ENCODE measurements at places on chromosomes 16 and 17.
A peak's percentile ranks its signal among the peaks of the same experiment; 100 is the strongest.

DNA sequence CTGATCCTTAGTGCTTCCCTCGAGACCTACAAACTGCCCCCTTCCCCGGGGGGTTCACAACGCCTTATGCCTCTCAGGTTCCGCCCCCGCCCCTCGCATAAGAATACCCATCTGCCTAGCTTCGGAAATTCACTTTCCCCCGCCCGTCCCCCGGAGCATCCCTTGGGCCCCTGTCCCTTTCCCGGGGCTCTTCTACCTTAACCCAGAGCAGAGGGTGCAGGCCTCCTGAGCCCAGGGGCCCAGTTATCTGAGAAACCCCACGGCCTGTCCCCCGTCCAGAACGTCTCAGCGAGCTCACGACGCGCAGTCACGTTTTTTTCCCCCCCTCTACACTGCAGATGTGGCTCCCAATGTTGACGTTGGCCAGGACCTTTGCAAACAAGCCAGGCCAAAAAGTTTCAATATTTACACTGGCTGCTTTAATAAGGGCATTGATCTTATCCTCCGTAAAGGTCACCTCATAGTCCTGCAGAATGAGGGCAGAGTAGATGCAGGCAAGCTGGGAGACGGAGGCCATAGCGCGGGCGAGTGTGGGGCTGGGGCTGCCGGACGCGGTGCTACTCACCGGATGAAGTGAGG lies 1.4 kb upstream of the NBR1 start:
- no peak overlapping the region for H3K4me3 ChIP-seq
- H3K27me3 ChIP-seq, result no peaks in the 10 kb centered on the region
- no peak for DNase-seq
- H3K4me1 ChIP-seq, result peaks cover 21% of the 10 kb centered on the region
- peaks cover 10% of the 10 kb centered on the region for H3K36me3 ChIP-seq
- H3K27ac ChIP-seq, result no peak overlapping the region

DNA sequence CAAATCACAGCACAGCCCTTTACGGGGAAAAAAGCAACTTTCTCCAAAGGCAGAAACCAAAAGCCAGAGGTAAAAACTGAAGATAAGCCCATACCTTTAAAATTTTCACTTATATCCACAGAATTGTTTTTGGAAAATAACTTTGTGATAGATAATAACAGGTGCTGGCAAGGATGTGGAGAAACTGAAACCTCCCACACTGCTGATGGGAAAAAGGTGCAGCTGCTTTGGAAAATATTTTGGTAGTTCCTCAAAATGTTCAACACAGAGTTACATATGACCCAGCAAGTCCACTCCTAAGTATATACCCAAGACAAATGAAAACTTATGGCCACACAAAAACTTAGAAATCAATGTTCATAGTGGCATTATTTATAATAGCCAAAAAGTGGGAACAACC lies 12.2 kb downstream of the EFTUD2 start:
- DNase-seq, result no peak
- H3K27ac ChIP-seq, result no peak overlapping the region
- H3K4me3 ChIP-seq, result no peak overlapping the region
- H3K27me3 ChIP-seq, result no peaks in the 10 kb centered on the region

GRCh38 chr17:82317394-82318168 lies at the start of gene CD7:
CD7 (minus strand) TSS chr17:82317608; CDS start chr17:82317495, 113 bp downstream.
- H3K4me3 ChIP-seq, result no peak within 1 kb of the TSS
- peaks cover 33% of the 10 kb centered on the region for H3K36me3 ChIP-seq
- no peak within 1 kb of the TSS for H3K27ac ChIP-seq
- no peaks in the 10 kb centered on the region for H3K27me3 ChIP-seq
- peak; percentile 65 for DNase-seq
- peaks cover 19% of the 10 kb centered on the region for H3K4me1 ChIP-seq

DNA sequence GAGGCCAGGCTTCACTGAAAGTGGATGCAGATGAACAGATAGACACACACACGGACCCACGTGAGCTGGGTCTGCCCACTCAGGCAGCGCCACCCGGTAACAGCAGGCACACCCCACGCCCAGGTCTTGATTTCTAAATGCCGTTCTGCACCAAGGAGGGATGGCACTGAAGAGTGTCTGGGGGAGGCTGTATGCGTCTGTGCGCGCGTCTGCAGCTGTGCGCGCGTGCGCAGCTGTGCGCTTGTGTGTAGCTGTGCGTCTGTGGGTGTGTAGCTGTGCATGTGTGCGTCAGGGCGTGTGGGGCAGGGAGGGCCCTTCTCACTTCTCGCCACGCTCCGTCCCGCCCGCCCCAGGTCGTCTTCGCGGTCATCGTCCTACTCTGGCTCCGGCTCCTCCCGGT lies 15.5 kb upstream of the IL17C start:
- no peak for DNase-seq
- peaks cover 10% of the 10 kb centered on the region for H3K4me1 ChIP-seq
- H3K4me3 ChIP-seq, result no peak overlapping the region
- peaks cover 56% of the 10 kb centered on the region for H3K36me3 ChIP-seq
- H3K27ac ChIP-seq, result no peak overlapping the region
- no peaks in the 10 kb centered on the region for H3K27me3 ChIP-seq

GRCh38 chr16:46996952-46997458 lies 23.5 kb upstream of the DNAJA2 start:
- no peak overlapping the region for H3K27ac ChIP-seq
- no peaks in the 10 kb centered on the region for H3K36me3 ChIP-seq
- peaks cover 2% of the 10 kb centered on the region for H3K27me3 ChIP-seq
- H3K4me1 ChIP-seq, result peaks cover 9% of the 10 kb centered on the region

- no peak for DNase-seq
- no peaks in the 10 kb centered on the region for H3K4me1 ChIP-seq
- H3K27me3 ChIP-seq, result no peaks in the 10 kb centered on the region
- no peaks in the 10 kb centered on the region for H3K36me3 ChIP-seq
- no peak overlapping the region for H3K27ac ChIP-seq
Observed at GRCh38 chr17:12575641-12576040, 90.0 kb upstream of the MYOCD start.

DNA sequence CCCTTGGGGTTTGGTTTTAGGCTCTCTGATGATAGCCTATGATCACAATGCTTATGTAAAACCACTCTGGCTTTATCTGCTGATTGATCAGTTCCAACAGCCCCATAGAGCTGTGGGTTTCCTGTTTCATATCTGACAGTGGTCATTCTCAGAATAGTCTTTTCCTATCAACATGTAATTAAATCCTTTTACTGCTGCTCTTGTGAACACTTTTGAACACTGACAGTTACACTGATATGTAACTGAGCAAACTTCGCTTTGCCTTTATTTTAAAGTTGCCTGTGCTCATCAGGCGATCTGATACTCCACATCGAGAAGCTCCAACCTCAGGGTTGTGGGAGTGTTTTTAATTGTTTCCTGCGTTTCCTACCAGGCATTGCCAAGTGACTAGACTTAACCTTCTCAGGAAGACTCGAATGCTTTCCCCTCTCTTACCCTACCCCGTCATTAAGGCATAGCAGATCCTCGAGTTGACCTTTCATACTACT lies 17.3 kb upstream of the CLEC18B start:
- peaks cover 20% of the 10 kb centered on the region for H3K4me1 ChIP-seq
- peak overlapping the region; percentile 13 for H3K4me3 ChIP-seq
- H3K27me3 ChIP-seq, result peaks cover 16% of the 10 kb centered on the region
- H3K36me3 ChIP-seq, result peaks cover 13% of the 10 kb centered on the region
- H3K27ac ChIP-seq, result no peak overlapping the region
- peak; percentile 18 for DNase-seq

DNA sequence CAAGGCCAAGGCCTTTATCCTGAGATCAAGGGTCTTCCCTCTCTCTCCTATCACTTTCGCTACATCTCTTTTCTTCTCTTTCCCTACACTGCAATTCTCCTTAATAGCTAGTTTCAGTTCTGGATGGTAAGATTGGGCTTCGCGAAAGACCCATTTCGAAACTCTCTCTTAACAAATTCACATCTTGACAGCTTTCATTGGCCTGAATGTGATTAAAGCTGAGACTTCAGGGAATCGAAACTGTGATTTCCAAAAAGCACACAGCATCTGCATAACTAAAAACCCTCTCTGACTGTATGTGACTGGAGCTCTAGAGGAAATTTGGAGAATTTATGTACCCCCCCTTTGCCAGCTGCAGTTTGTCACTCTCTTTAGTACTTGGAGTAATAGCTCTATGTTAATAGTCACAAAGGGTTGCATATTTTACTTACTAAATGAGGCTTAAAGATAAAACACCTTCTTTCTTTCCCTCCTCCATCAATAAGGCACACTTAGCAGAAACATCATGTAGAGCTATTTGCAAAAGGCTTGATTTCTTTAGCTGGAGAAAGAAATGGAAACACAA lies 105.3 kb upstream of the FAM20A start:
- no peak for DNase-seq
- no peak overlapping the region for H3K4me3 ChIP-seq
- no peaks in the 10 kb centered on the region for H3K4me1 ChIP-seq
- no peak overlapping the region for H3K27ac ChIP-seq

DNA sequence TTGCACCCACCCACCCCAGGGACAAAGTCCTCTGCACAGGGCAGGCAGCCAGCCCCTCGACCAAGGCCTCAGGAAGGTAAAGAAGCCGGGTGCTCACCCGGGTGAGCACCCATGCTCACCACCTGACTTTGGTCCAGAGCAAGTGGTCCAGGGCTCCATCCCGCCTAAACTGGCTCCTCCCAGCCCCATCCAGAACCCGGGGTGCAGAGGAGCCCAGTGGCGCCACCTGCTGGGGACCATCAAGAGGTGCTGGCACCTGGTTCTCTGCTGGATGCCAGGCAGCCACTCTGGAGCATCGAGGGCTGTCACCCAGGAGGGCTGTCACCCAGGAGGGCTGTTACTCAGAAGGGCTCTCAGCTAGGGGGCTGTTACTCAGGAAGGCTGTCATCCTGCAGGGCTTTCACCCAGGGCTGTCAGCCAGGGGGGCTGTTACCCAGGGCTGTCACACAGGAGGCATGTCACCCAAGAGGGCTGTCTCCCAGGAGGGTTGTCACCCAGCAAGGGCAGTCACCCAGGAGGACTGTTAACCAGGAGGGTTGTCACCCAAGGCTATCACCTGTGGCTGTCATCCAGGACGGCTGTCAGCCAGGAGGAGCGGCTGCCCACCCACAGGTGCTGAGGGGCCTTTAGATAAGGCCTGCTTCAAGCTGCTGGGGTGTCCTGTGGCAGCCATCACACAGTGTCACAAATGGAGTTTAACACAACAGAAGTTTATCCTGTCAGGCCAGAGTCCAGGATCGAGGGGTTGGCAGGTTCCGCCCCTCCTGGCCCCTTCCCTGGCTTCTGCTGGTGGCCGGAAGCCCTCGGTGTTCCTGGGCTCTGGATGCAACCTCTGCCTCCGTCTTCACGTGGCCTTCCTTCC lies 98.5 kb downstream of the TNFRSF13B start:
- DNase-seq, result no peak
- H3K27me3 ChIP-seq, result no peaks in the 10 kb centered on the region
- H3K4me3 ChIP-seq, result no peak overlapping the region
- H3K27ac ChIP-seq, result no peak overlapping the region

DNA sequence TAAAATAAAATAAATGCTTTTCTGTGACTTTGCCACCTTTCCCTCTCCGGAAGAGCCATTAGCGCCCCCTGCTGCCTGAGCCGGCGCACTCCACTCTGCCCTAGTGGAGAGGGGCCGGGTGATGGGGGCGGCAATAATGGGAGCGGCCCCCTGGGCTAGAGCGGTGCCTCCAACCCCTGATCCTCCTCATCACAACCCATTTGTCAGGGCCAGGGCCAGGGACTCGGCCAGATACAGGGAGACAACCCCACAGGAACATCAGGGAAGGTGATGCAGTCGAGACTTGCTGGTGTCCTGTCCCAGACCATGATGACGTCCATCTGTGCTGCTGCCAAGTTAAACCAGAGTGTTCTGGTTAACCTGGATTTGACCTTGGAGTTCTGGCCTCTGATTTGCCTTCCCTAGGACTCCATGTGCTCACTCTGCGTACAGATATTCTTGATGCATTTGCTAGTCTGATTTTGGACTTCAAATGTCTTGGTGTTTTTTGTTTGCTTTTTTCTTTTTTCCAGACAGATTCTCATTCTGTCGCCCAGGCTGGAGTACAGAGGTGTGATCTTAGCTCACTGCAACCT lies 46.1 kb upstream of the BPTF start:
- H3K27ac ChIP-seq, result no peak overlapping the region
- H3K36me3 ChIP-seq, result no peaks in the 10 kb centered on the region
- no peak overlapping the region for H3K4me3 ChIP-seq
- no peak for DNase-seq

Data from activated T-helper 2 cell treated with anti-CD3 and anti-CD28 coated beads, Interferon-gamma antibody, Interleukin-2, Interleukin-4, amounts not matched to agents 10 μg/mL and 5 μg/mL and 100 μg/mL, durations not matched to agents 14 hours and 24 hours and 36 hours (primary cell).